Left ventricle myocardium inferior (tissue), 1 donor: ENCODE measurements at places on chromosomes 1 and 21.

DNA sequence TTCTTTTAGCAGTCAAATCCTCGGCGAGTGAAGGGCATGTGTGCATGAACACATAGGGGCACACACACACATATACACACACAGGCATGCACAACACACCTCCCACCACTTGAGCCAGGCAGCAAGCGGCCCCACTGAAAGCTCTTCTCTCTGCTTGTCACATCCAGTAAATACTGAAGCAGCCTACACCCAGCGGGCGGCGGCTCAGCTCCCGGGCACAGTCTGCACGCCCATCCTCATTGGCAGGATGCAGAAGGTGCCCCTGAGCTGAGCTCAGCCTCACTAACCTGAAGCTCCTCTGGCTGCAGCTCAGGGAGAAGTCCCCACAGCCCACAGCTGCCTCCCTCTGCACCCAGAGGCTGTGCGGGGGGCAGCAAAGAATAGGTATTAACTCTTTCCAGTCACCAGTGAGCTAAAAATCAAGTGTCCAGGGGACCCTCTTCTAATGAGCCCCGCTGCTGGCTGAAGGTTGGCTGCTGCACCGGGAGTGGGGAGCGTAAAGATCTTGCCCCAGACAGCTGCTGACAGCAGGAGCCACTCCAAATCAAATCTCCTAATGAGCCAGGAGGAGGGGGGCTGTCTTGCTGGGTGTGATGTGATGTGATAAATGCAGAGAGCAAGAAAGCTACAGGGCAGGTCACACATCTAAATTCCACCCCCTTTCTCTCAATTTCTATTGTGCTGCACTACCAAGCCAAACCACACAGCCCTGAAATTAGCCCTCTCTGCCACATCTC lies 12.5 kb downstream of the RGS8 start:
- no peak for DNase-seq

DNA sequence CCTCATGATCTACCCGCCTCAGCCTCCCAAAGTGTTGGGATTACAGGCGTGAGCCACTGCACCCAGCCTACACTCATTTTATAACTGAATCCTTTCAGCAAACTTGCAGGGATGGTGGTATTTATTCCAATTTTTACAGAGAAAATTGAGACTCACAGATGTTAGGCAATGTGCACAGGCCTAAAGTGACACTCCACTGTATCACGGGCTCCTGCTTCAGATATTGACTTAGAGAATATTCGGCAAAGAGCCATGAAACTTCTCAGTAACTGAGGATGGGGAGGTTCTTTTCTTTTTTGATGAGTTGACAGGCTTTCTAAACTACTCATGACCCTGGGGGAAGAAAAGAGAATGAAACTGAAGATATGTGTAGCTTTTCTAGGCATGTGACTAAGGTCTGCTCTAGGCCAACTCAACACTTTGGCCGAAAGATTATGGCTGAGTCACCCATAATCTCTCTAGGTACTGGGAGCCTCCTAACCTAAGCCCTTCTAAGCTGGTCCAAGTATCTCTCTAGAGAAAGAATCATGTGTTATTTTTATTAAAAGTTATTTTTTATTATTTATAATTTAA lies 19.9 kb upstream of the PTCH2 start:
- no peak for DNase-seq

DNA sequence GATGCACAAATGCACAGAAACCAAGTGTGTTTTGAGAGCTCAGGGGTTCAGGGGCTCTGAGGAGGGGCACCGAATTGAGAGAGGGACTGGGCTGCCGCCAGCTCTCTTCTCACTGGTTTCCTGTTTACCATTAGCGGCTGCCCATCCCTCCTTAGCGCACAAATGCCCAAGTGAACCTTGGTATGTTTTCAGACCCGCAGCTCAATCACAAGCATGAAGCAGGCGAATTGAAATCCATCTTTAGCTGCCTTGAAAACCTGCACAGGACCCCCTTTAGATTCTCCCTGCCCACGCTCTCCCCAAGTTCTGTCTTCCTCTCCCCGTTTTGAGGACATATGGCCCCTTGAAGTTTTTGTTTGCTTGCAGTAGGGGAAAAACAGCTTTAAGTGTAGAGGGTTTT lies 61.1 kb upstream of the ACOT11 start:
- DNase-seq = no peak

DNA sequence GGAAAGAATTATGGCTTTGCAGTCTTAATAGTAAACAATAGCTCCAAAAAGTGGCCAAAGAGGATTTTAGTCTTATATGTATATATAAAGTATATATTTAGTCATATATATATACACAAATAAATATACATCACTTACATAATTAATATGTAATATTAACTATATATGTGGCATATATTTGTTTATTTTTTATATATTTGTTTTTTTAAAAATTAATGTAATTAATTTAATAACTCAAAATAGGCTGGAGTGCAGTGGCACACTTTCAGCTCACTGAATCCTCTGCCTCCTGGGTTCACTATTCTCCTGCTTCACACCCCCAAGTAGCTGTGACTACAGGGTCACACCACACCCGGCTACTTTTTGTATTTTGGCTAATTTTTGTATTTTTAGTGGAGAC lies 532.6 kb downstream of the KCNT2 start:
- DNase-seq = no peak

- no peak for DNase-seq
Measured at GRCh38 chr1:83625646-83626045, 373.3 kb downstream of the TTLL7 start.

- DNase-seq = no peak
Measured at GRCh38 chr1:216739793-216740192, 16.6 kb upstream of the ESRRG start.

DNA sequence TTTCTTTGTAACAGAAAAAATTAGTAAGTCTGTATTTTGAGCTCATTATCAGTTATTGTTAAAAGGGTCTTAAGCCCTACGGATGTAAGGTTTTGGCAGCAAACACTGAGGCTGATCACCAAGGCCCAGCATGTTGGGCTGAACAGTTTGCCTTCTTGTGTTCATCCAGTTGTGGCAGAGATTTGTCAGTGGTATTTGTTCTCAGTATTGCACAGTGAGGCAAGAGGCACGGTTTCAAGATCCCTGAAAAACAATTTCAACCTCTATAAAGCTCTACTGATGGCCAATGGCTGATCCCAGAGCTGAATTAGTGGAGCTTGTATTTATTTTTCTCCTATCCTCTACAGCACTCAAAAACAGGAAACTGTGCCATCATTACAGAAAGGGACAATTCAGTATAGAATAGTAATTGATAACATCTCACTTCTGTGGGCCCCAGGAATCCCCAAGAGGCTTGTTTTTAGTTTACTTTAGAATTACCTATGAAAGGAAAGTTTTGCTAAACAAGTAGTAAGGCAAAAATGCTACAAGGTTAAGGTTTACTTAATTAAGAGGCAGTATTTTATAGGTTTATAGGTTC lies 191.8 kb upstream of the RAB4A start:
- DNase-seq = no peak

- DNase-seq = no peak
Measured at GRCh38 chr1:246418565-246419312, 88.3 kb downstream of the SMYD3 start.

- no peak for DNase-seq
Measured at GRCh38 chr1:20190256-20191160, 4.2 kb upstream of the PLA2G2C start.

DNA sequence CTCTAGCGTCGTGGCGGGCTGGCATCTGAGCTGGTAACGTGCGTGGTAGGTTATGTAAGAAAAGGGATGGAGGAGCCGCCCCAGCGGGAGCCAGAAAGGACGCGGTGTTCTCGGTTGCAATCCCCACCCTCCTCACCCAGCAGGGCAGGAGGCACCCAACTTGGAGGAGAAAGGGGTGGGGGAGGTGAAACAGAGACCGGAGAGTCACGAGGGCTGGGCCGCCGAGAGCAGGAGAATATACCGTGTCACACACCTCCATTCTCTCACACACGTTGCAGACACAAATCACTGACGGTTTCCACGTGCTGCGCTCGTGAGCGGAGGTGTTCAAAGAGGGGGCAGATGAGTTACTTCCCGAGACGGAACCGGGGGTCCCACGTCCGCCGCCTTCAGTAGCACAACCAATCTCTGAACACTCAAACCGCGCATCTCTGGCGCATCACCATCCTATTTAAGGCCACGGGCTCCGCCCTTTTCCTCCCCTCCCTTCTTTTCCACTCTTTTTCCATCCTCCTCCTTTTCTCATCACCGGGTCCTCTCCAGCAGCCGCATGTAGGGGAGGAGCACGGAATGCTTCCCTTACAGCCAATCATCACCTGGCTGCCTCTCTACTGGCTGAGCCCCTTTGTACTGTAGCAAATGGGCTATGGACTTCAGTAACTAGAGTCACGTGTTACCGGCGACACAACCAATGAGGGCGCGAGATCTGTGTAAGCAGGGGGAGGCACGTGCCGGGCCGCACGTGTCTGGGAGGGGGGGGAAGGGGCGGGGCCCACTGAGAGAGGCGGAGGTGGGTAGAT lies at the start of gene CIART:
CIART (plus strand) TSS at position 797 of the 800 bp plus-strand sequence. CDS start 714 bp downstream, outside the sequence.
- DNase-seq = peak; percentile 92

DNA sequence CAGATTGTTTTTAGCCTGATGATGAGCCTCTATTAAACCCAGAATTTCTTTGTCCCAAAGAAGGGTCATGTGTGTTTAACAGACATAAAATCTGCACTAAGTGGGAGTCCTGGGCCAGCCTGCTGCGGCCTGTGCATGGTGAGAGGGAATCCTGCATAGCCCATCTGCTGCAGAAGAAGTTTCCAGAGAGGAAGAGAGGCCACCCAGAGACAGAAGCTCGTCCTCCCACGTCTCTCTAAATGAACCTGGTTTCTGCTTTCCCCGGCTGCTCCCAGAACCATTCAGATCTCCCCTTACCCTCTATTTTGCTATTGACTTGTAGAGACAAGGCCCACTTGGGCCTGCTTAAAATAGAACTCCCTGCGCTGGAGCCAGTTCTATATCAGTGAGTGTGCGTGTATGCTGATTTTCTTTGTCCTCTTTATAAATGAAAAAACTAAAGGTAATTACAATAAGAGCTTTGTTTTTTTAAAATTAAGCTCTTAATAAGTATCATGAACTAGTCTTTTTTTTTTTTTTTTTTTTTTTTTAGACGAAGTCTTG lies 142.8 kb upstream of the RAB4A start:
- no peak for DNase-seq

GRCh38 chr1:171127099-171127498 lies 36.4 kb downstream of the FMO3 start:
- no peak for DNase-seq

DNA sequence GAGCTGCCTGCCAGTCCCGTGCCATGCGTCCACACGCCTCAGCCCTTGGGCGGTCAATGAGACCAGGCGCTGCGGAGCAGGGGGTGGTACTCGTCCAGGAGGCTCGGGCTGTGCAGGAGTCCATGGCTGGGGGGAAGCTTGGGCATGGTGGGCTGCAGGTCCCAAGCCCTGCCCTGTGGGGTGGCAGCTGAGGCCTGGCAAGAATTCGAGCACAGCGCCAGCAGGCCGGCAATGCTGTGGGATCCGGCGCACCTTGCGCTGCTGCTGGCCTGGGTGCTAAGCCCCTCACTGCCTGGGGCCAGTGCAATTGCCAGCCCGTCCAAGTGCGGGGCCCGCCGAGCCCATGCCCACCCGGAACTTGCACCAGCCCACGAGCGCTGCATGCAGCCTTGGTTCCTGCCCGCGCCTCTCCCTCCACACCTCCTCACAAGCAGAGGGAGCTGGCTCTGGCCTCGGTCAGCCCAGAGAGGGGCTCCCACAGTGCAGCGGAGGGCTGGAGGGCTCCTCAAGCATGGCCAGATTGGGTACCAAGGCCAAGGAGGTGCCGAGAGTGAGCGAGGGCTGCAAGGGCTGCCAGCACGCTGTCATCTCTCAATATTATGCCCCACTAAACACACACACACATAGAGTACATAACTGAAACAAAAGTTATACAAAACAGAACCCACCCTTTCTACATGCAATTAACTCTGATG lies 307.7 kb downstream of the LMO4 start:
- DNase-seq = no peak

DNA sequence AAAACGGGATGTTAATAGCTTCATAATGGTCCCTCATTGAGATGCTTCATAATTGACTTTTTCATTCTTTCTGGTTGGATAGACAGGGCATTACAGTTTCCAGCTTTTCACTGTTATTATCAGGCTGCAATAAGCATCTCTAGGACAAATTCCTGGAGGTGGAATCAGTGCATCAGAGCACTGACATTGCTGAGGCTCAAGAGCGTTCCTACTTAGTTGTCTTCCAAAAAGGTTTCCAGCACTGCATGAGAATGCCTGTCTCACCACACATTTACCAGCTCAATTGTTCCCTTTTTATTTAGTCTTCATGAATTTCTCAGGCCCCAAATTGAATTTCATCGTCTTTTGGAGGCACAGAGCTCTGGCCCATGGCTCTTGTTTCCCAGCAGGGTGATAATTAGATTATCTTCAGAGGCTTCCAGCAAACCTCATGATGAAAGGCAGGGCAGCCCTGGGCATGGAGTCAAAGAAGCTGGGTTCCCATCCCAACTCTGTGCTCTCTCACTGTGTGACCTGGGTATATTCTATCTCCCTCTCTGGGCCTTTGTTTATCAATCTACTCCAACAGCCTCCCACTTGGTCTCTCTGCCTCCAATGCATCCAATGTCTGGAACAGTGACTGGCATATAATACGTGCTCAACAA lies 451.4 kb downstream of the PTPRU start:
- no peak for DNase-seq

GRCh38 chr1:40899230-40899870 lies 37.2 kb upstream of the CITED4 start:
- no peak for DNase-seq

- DNase-seq = no peak
Measured at GRCh38 chr1:28341591-28341990, 12.8 kb downstream of the MED18 start.

GRCh38 chr1:25802915-25803314 lies 2.9 kb downstream of the SELENON start:
- no peak for DNase-seq

DNA sequence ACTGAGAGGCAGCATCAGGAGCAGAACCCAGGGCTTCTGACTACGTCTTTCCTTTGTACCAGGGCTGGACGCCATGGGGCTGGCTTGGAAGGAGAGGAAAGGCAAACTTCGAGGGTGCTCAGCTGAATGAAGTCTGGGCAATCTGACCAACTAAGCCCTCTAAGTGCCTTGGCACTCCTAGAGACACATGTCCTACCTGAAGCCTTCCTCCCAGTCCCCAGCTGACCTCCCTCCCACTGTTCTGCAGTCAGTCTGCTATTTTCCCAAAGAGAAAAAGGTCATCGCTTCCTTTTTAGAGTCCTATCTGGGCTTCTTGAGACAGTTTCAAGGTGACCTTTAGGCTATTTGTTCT lies 5.2 kb downstream of the SLC9A1 start:
- DNase-seq = no peak

- DNase-seq = no peak
Measured at GRCh38 chr1:93694819-93695218, 13.2 kb upstream of the BCAR3 start.

GRCh38 chr21:45550522-45551210 lies 8.4 kb upstream of the SLC19A1 start:
- DNase-seq = peak; percentile 32

- DNase-seq = no peak
Measured at GRCh38 chr21:36463991-36464390, 15.9 kb downstream of the CLDN14 start.

- no peak for DNase-seq
Measured at GRCh38 chr1:91510754-91511153, 10.1 kb downstream of the CDC7 start.

GRCh38 chr1:193549081-193549480 lies 362.7 kb upstream of the B3GALT2 start:
- no peak for DNase-seq
